ENCODE measurements at places on chromosomes 11 and 22.

DNA sequence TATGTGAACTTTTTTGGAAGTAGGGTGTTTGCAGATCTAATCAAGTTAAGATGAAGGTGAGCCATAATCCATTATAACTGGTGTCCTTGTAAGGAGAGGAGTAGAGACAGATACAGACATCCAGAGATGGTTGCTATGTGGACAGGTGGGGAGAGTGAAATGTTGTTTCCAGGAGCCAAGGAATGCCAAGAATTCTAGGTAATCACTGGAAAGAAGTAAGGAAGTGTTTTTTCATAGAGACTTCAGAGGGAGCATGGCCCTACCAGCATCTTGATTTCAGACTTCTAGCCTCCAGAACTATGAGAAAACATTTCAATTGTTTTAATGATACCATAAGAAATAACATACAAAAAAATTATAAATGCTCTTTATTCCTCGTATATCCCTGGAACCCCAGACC is 320.5 kb upstream of the ANO3 start:
- H3K36me3 ChIP-seq: no peaks in the 10 kb centered on the region
- no peaks in the 10 kb centered on the region for H3K27me3 ChIP-seq
- no peak overlapping the region for H3K27ac ChIP-seq

GRCh38 chr11:37972691-37973090 is 1374.7 kb upstream of the RAG2 start:
- no peak overlapping the region for H3K4me3 ChIP-seq
- H3K27me3 ChIP-seq: no peaks in the 10 kb centered on the region
- H3K36me3 ChIP-seq: no peaks in the 10 kb centered on the region
- no peak for DNase-seq
- no peak overlapping the region for H3K27ac ChIP-seq

- H3K27ac ChIP-seq: no peak overlapping the region
- no peaks in the 10 kb centered on the region for H3K27me3 ChIP-seq
- H3K4me3 ChIP-seq: no peak overlapping the region
- H3K4me1 ChIP-seq: no peaks in the 10 kb centered on the region
- no peaks in the 10 kb centered on the region for H3K36me3 ChIP-seq
- DNase-seq: no peak
These were observed 44.6 kb upstream of the PARVG start for GRCh38 chr22:44136112-44136511.

DNA sequence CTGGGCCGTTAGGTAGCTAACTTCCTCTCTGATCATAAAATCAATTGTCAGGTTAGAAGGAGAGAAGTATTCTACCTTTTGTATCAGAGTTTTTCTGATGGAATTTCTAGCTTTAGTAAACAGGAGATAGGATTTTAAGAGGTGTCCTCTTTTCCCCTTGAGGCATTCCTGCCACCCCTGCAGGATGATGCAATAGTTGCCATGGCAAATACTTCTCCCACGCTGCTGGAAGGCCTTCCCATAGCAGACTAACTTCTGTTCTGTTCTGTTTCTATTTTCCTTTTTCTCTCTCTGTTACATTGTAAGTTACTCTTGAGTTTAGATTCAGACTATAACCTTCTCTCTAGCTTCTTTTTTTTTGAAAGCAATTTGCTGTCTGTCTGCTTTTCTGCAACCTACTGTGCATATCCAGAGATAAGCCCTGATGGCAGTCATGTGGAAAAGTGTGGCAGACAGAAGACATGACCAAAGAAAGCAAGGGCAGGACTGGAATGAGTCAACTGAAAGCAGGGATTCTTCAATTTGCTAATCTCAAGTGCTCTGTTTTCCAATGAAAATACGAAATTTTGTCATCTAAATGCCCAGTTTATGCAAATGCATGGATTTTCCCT is 679.1 kb downstream of the DLG2 start:
- H3K27ac ChIP-seq: no peak overlapping the region
- no peaks in the 10 kb centered on the region for H3K27me3 ChIP-seq
- H3K36me3 ChIP-seq: no peaks in the 10 kb centered on the region
- H3K4me3 ChIP-seq: no peak overlapping the region
- no peak for DNase-seq

DNA sequence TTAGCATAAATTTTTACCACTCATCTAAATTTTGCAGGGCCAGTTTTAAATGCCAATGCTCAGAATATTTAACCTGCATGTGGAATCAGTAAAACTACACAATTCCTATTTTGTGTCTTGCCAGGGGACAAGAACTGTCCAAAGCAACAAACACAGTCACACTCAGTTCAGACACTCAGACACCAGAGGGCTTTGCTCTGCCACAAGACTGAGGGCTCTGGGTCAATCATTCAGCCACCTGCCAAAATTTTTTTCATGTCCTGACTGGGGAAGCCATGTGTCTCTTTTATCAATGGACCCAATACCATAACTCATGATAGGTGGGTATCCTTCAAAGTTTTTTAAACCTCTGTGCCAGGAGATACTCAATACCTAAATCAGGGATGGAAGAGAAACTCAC is 304.0 kb upstream of the ANO3 start:
- H3K27me3 ChIP-seq: no peaks in the 10 kb centered on the region
- H3K27ac ChIP-seq: no peak overlapping the region

DNA sequence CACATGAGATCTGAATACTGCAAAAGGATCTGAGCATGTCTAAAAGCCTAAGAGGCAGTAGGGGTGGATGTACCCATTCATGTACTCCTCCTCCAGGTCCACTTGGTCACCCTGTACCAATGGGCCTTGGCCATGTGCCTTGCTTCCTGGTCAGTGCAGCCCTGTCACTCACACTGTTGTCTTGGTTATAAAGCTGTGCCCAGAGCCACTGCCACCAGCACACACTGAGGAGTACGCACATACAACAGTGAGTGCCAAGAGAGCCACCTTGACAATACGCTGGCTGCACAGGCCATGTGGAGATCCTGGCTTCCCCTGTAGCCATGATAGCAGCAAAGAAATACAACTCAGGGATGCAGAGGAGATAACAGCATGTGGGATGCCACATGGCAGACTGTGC is 96.4 kb upstream of the LDLRAD3 start:
- no peaks in the 10 kb centered on the region for H3K4me1 ChIP-seq
- no peak overlapping the region for H3K27ac ChIP-seq
- no peak for DNase-seq
- no peaks in the 10 kb centered on the region for H3K27me3 ChIP-seq
- no peaks in the 10 kb centered on the region for H3K36me3 ChIP-seq

DNA sequence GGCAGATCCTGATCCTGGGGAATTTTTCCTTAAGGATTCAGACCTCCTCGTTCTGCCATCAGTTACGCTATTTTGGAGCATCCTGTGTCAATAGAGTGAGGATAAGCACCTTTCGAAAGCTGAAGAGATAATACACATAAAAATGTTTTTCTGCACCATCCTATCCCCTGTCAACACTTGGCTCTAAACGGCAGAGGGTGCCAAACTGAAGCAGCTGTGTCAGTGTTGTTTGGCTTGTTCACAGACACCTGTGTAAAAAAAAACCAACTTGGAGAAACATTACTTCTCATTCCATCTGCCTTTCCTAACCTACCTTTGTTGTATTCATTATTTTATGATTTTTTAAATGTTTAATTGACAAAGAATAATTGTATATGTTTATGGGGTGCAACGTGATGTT is 417.0 kb upstream of the DDI1 start:
- H3K4me3 ChIP-seq: no peak overlapping the region
- no peaks in the 10 kb centered on the region for H3K4me1 ChIP-seq
- DNase-seq: no peak
- H3K27me3 ChIP-seq: no peaks in the 10 kb centered on the region
- no peaks in the 10 kb centered on the region for H3K36me3 ChIP-seq

DNA sequence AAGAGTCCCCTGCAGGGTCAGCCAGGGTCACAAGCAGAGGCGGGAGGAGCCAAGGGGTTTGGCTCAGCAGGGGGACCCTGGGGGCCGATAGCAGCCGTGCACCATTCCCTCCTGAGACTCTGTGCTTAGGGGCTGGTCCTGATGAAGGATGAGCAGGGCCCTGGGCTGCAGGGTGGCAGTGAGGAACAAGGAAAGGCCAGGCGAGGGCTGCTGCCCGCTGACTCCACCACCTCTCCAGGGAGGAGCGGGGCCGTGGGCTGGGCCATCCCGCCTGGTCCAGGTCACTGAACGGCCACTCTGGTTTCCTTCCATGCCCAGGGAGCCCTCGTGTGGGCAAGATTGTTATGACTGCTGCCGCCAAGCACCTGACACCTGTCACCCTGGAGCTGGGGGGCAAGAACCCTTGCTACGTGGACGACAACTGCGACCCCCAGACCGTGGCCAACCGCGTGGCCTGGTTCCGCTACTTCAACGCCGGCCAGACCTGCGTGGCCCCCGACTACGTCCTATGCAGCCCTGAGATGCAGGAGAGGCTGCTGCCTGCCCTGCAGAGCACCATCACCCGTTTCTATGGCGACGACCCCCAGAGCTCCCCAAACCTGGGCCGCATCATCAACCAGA is 9.2 kb upstream of the NDUFS8 start:
- no peak for DNase-seq
- no peak overlapping the region for H3K27ac ChIP-seq
- peaks cover 59% of the 10 kb centered on the region for H3K4me1 ChIP-seq
- H3K36me3 ChIP-seq: no peaks in the 10 kb centered on the region
- H3K27me3 ChIP-seq: no peaks in the 10 kb centered on the region

GRCh38 chr11:42975180-42975529 is 336.6 kb upstream of the API5 start:
- no peak overlapping the region for H3K27ac ChIP-seq
- H3K4me3 ChIP-seq: no peak overlapping the region
- no peaks in the 10 kb centered on the region for H3K27me3 ChIP-seq
- no peaks in the 10 kb centered on the region for H3K36me3 ChIP-seq

DNA sequence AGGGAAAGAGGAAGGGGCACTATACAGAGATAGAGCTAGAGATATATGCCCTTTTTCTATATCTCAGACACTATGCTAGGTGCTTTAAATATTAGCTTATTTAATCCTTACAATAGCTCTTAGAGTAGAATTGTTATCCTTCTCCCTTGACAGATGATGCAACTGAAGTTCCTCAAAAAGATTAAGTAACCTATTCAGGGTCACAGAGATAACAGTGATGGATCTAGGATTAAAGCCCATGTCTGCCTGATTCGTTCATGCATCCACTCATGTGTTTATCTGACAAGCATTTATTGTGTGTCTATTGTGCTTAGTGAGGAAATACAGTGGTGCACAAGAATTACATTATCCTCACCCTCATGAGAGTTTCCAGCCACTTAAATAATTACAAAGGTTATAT is 8.7 kb downstream of the CCDC83 start:
- H3K4me1 ChIP-seq: peaks cover 46% of the 10 kb centered on the region
- no peak overlapping the region for H3K4me3 ChIP-seq
- DNase-seq: no peak
- no peak overlapping the region for H3K27ac ChIP-seq
- H3K27me3 ChIP-seq: no peaks in the 10 kb centered on the region

DNA sequence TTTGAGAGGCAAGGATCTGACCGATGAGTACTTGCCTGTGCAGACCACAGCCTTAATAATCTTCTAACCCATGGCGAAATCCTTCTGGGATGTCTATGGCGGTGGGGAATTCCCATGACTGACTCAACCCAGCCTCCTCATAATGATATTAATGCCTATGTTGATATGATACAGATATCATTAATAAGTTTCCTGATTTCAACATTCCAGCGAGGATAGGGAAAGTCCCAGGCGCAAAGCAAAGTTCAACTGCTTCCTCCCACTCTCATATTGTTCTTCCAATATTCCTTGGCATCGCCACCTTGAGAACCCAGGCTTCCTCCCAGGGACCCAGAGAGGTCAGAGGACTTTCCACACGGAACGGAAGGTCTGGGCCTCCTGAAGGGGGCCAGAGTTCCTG is 110.3 kb upstream of the TMEM45B start:
- no peak for DNase-seq
- no peaks in the 10 kb centered on the region for H3K36me3 ChIP-seq
- peaks cover 9% of the 10 kb centered on the region for H3K27me3 ChIP-seq
- H3K4me1 ChIP-seq: no peaks in the 10 kb centered on the region

DNA sequence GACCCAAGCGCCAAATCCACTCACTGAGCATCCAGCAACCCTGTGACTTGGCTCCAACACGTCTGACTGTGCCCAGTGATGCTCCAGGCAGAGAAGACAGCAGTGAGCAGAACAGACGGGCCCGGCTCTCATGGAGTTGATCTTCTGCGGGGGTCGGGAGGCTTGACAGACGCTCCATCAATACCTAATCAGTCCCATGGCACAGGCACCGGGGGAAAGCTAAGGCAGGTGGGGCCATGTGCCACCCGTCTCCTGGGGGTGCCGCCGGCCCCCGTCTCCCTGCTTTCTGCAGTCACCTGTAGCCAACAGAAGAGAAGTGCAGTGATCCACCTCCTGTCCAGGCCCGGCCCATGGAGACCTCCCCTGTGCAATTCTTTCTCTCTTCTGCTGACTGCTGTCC is 47.5 kb downstream of the LINC01488 start:
- no peak for DNase-seq
- no peaks in the 10 kb centered on the region for H3K4me1 ChIP-seq

GRCh38 chr22:50190941-50191741 is 5.4 kb downstream of the TRABD start:
- H3K27ac ChIP-seq: no peak overlapping the region
- H3K4me3 ChIP-seq: no peak overlapping the region
- no peaks in the 10 kb centered on the region for H3K27me3 ChIP-seq
- DNase-seq: no peak
- H3K4me1 ChIP-seq: peaks cover 9% of the 10 kb centered on the region

DNA sequence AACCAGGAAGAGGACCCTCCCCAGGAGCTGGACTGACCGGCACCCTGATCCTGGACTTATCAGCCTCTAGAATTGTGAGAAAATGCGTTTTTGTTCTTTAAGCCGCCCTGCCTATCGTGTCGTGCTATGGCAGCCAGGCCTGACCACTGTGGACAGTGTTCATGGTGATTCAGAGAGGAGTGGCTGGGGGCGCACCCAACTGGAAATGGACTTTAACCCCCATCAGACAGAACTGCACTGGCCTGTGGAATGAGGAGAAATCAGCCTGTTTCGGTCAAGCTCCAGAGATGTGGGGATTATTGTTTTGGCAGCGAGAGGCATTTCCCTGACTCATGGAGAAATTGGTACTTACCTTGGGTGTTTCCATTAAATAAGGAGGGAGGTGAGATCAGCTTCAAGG is 1437.8 kb downstream of the BRD1 start:
- H3K36me3 ChIP-seq: no peaks in the 10 kb centered on the region
- no peak overlapping the region for H3K4me3 ChIP-seq
- H3K27ac ChIP-seq: no peak overlapping the region
- no peaks in the 10 kb centered on the region for H3K27me3 ChIP-seq

- 0 out of 3 replicates have a peak, but pooled peaks cover 3% of the 10 kb centered on the region for H3K27me3 ChIP-seq
- DNase-seq: no peak
- no peak overlapping the region for H3K4me3 ChIP-seq
- H3K27ac ChIP-seq: no peak overlapping the region
- H3K36me3 ChIP-seq: no peaks in the 10 kb centered on the region
These were observed 66.6 kb upstream of the TP53I11 start for GRCh38 chr11:45017329-45017728.

DNA sequence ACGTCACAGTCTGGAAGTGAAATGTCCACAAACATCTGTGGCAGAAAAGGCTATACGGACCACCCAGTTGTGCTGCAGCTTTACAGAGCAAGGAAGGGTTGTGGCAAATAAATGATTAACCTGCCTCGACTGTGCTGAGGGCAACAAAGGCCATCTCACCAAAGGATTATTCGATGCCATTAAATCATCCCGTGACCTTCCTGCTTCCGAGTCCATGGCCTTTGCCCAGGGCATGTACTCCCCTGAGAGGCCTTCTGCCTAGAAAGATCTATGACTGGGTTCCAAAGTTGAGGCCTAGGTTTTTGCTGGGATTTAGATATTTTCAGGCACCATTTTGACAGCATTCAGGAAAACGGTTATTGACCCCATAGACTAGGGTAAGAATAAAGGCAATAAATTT is 9.2 kb downstream of the CDPF1 start:
- H3K27ac ChIP-seq: no peak overlapping the region
- H3K27me3 ChIP-seq: no peaks in the 10 kb centered on the region
- peaks cover 14% of the 10 kb centered on the region for H3K4me1 ChIP-seq
- no peak for DNase-seq
- H3K4me3 ChIP-seq: no peak overlapping the region
- peaks cover 20% of the 10 kb centered on the region for H3K36me3 ChIP-seq
